ENCODE measurements at places on chromosomes 6 and 20. TPM values are rescaled to one million over a fixed set of nuclear protein-coding genes. Genes with fewer than 3 reads are reported as not detected.

GRCh38 chr6:8269872-8270454, 165.4 kb downstream of the SLC35B3 start:
- no peak overlapping the region for H3K27ac ChIP-seq
- no peaks in the 10 kb centered on the region for H3K36me3 ChIP-seq
- DNase-seq: no peak
- no peak overlapping the region for H3K4me3 ChIP-seq

- no peak overlapping the region for H3K4me3 ChIP-seq
- no peak for DNase-seq
- no peaks in the 10 kb centered on the region for H3K27me3 ChIP-seq
- H3K36me3 ChIP-seq: no peaks in the 10 kb centered on the region
- H3K4me1 ChIP-seq: no peaks in the 10 kb centered on the region
- no peak overlapping the region for H3K27ac ChIP-seq
Measured at GRCh38 chr6:143363299-143363698, 87.2 kb downstream of the ADAT2 start.

Gene FGD2
- total RNA-seq: 0.32 TPM

- peaks cover 11% of the 10 kb centered on the region for H3K4me1 ChIP-seq
- no peaks in the 10 kb centered on the region for H3K27me3 ChIP-seq
- no peaks in the 10 kb centered on the region for H3K36me3 ChIP-seq
- DNase-seq: no peak
- no peak overlapping the region for H3K27ac ChIP-seq
Measured at GRCh38 chr6:154535147-154535546, 24.7 kb upstream of the CNKSR3 start.

GRCh38 chr6:122904166-122904565, 91.9 kb upstream of the CLVS2 start:
- no peaks in the 10 kb centered on the region for H3K36me3 ChIP-seq
- no peaks in the 10 kb centered on the region for H3K4me1 ChIP-seq
- H3K27me3 ChIP-seq: no peaks in the 10 kb centered on the region
- H3K27ac ChIP-seq: no peak overlapping the region
- DNase-seq: no peak

DNA sequence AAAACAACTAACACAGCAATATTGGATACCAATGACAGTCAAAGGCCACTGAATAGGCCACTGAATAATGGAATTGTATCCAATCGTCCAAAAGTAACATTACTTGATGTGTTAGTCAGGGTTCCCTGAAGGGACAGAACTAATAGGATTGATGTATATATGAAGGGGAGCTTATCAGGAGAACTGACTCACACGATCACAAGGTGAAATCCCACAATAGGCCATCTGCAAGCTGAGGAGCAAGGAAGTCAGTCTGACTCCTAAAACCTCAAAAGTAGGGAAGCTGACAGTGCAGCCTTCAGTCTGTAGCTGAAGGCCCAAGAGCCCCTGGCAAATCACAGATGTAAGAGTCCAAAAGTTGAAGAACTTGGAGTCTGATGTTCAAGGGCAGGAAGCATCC, 571.4 kb downstream of the PRKN start:
- H3K4me3 ChIP-seq: no peak overlapping the region
- H3K36me3 ChIP-seq: no peaks in the 10 kb centered on the region
- no peaks in the 10 kb centered on the region for H3K4me1 ChIP-seq
- no peak for DNase-seq
- H3K27me3 ChIP-seq: no peaks in the 10 kb centered on the region

Gene TRIM15
- 0.48 TPM for total RNA-seq

All from H1 (cell line).